ENCODE measurements at places on chromosomes 7 and 10.
A peak's percentile ranks its signal among the peaks of the same experiment; 100 is the strongest.

- no peaks in the 10 kb centered on the region for H3K36me3 ChIP-seq
- DNase-seq, result peak; percentile 95
- peaks cover 6% of the 10 kb centered on the region for H3K4me1 ChIP-seq
- H3K27me3 ChIP-seq, result no peaks in the 10 kb centered on the region
- no peak overlapping the region for H3K27ac ChIP-seq
- peak overlapping the region; percentile 54 for H3K4me3 ChIP-seq
Measured at GRCh38 chr10:114024876-114025610, 18.6 kb upstream of the ADRB1 start.

- H3K27ac ChIP-seq, result no peak overlapping the region
- H3K27me3 ChIP-seq, result no peaks in the 10 kb centered on the region
- no peaks in the 10 kb centered on the region for H3K4me1 ChIP-seq
- H3K4me3 ChIP-seq, result no peak overlapping the region
- DNase-seq, result no peak
- no peaks in the 10 kb centered on the region for H3K36me3 ChIP-seq
Measured at GRCh38 chr7:409339-410281, 110.0 kb downstream of the PDGFA start.

- no peak overlapping the region for H3K27ac ChIP-seq
- no peaks in the 10 kb centered on the region for H3K27me3 ChIP-seq
- H3K4me3 ChIP-seq, result no peak overlapping the region
- no peaks in the 10 kb centered on the region for H3K36me3 ChIP-seq
Measured at GRCh38 chr7:29622335-29623265, 59.0 kb downstream of the PRR15 start.

DNA sequence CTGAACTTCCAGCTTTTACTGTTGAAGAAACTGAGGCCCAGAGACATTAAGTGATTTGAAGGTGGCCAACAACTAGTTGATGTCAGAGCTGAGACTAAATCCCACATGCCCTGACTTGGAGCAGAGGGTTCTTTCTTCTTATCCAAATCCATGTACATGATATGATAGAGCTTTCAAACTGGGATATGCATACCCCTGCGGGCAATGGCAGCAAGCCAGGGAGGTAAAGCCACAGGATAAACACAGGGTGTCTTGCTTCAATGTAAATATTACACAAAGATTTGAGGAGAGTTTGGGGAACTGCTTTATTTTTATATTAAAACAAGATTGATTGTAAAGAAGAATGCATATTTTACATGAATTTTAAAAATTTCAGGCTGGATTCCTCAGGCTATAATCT, 2.3 kb upstream of the LRRC72 start:
- H3K27ac ChIP-seq, result no peak overlapping the region
- no peak for DNase-seq
- no peaks in the 10 kb centered on the region for H3K36me3 ChIP-seq
- no peaks in the 10 kb centered on the region for H3K27me3 ChIP-seq
- no peaks in the 10 kb centered on the region for H3K4me1 ChIP-seq

DNA sequence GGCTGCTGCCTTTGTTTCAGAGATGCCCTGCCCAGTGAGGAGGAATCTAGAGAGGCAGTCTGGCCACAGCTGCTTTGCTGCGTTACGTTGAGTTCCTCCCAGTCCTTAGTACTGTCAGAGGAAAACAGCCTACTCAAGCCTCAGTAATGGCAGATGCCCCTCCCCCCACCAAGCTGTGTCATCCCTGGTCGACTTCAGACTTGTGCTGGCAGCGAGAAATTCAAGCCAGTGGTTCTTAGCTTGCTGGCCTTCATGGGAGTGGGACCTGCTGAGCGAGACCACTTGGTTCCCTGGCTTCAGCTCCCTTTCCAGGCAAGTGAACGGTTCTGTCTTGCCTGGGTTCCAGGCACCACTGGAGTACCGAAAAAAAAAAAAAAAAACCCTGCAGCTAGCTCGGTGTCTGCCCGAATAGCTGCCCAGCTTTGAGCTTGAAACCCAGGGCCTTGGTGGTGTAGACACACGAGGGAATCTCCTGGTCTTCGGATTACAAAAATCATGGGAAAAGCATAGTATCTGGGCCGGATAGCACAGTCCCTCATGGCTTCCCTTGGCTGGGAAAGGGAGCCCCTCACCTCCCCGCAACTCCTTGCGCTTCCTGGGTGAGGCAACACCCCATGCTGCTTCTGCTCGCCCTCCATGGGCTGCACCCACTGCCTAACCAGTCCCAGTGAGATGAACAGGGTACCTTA, 9.1 kb downstream of the SDHAF3 start:
- H3K27ac ChIP-seq, result no peak overlapping the region
- no peaks in the 10 kb centered on the region for H3K36me3 ChIP-seq
- no peak for DNase-seq
- no peaks in the 10 kb centered on the region for H3K27me3 ChIP-seq

- no peaks in the 10 kb centered on the region for H3K36me3 ChIP-seq
- DNase-seq, result no peak
- peaks cover 12% of the 10 kb centered on the region for H3K4me1 ChIP-seq
- no peak overlapping the region for H3K27ac ChIP-seq
Measured at GRCh38 chr7:3091631-3092030, 48.0 kb upstream of the CARD11 start.

- peaks cover 33% of the 10 kb centered on the region for H3K36me3 ChIP-seq
- DNase-seq, result no peak
- H3K27me3 ChIP-seq, result no peaks in the 10 kb centered on the region
- no peaks in the 10 kb centered on the region for H3K4me1 ChIP-seq
Measured at GRCh38 chr10:13629116-13629515, 42.4 kb downstream of the PRPF18 start.

DNA sequence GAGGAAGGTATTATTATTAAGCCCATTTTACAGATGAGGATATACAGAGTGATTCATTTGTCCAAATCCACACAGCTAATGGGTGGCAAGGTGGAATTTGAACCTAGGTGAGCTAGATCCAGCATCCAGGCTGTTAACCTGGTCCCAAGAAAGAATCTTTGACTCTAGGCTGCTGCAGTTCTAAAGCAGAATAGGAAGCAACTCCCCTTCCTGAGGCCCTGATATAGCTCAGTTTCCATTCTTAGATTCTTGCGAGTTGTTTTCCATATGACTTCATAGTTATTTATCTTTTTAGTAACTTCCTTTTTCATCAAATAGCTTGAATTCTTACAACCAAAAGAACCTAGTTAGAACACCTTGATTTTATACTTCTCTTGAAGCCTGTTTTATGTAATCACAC, 24.1 kb upstream of the ZC3HAV1L start:
- H3K36me3 ChIP-seq, result peaks cover 88% of the 10 kb centered on the region
- no peaks in the 10 kb centered on the region for H3K4me1 ChIP-seq
- peak overlapping the region; percentile 53 for H3K27ac ChIP-seq
- H3K27me3 ChIP-seq, result no peaks in the 10 kb centered on the region
- DNase-seq, result no peak

DNA sequence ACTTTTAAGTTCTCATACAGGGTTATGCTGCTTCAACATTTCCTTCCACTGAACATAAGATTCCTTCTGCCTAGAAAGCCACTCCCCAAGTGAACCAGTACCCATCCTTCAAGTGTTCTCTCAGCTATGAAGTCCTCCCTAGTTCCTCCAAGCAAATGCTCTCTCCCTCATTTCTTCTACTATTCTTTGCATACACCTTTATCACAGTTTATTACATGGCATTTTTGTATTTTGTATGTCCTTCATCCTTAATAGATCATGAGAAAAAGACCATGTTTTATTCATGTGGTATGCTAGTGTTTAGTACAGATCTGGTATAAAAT, 1.9 kb downstream of the SYPL1 start:
- H3K4me3 ChIP-seq, result peak overlapping the region; percentile 91
- no peaks in the 10 kb centered on the region for H3K27me3 ChIP-seq
- peaks cover 2% of the 10 kb centered on the region for H3K36me3 ChIP-seq
- H3K27ac ChIP-seq, result peak overlapping the region; percentile 91

GRCh38 chr7:31488562-31489203, 25.2 kb upstream of the ITPRID1 start:
- H3K4me1 ChIP-seq, result no peaks in the 10 kb centered on the region
- no peaks in the 10 kb centered on the region for H3K27me3 ChIP-seq
- DNase-seq, result peak; percentile 47
- H3K27ac ChIP-seq, result no peak overlapping the region

- peaks cover 6% of the 10 kb centered on the region for H3K36me3 ChIP-seq
- no peak overlapping the region for H3K27ac ChIP-seq
- no peak for DNase-seq
- H3K27me3 ChIP-seq, result no peaks in the 10 kb centered on the region
- H3K4me1 ChIP-seq, result no peaks in the 10 kb centered on the region
Measured at GRCh38 chr7:1997537-1998076, 235.1 kb downstream of the MAD1L1 start.

- no peak overlapping the region for H3K4me3 ChIP-seq
- H3K27me3 ChIP-seq, result no peaks in the 10 kb centered on the region
- H3K36me3 ChIP-seq, result no peaks in the 10 kb centered on the region
- no peaks in the 10 kb centered on the region for H3K4me1 ChIP-seq
Measured at GRCh38 chr10:29084681-29085307, 204.1 kb upstream of the LYZL1 start.

- H3K36me3 ChIP-seq, result no peaks in the 10 kb centered on the region
- DNase-seq, result peak; percentile 16
- H3K27ac ChIP-seq, result no peak overlapping the region
- H3K27me3 ChIP-seq, result no peaks in the 10 kb centered on the region
Measured at GRCh38 chr10:31278279-31278941, 40.6 kb upstream of the ZEB1 start.

DNA sequence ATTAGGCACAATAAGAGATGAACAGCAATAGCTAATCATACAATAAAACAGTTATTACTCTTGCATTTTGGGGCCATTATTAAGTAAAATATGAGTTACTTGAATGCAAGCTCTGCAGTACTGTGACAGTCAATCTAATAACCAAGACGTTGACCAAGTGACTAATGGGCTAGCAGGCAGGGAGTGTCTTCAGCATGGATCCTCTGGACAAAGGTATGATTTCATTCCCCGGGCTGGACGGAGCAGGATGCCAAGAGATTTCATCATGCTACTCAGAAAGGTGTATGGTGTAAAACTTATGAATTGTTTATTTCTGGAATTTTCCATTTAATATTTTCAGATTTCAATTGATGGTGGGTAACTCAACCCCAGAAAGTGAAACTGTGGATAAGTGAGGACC, 80.9 kb downstream of the SHH start:
- no peaks in the 10 kb centered on the region for H3K4me1 ChIP-seq
- H3K27me3 ChIP-seq, result no peaks in the 10 kb centered on the region
- H3K36me3 ChIP-seq, result peaks cover 49% of the 10 kb centered on the region
- no peak overlapping the region for H3K4me3 ChIP-seq
- DNase-seq, result no peak

GRCh38 chr7:68295386-68295785, 1298.8 kb downstream of the TYW1 start:
- H3K36me3 ChIP-seq, result no peaks in the 10 kb centered on the region
- H3K4me1 ChIP-seq, result no peaks in the 10 kb centered on the region
- no peak overlapping the region for H3K4me3 ChIP-seq
- DNase-seq, result no peak
- H3K27me3 ChIP-seq, result no peaks in the 10 kb centered on the region

DNA sequence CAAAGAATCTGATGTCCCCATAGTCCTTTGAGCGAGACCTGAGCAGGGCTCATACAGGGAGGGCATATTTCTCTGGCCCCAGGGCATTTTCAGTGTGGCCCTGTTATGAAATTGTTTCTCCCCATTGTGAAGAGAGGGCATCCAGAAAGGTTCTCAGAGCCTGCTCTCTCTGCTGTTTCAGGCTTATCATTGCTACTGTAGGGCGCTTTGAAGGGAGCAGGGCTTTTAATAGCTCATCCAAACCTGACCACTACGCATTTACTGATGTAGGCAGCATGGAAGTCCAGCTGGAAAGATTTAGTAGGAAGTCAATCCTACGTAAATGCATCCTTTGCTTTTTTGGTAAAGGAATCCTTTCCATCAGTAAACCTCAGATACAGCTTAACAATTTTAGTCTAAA, 68.1 kb downstream of the PRPF18 start:
- H3K4me1 ChIP-seq, result no peaks in the 10 kb centered on the region
- no peak overlapping the region for H3K27ac ChIP-seq
- H3K27me3 ChIP-seq, result no peaks in the 10 kb centered on the region
- no peak for DNase-seq
- H3K36me3 ChIP-seq, result no peaks in the 10 kb centered on the region
- no peak overlapping the region for H3K4me3 ChIP-seq

DNA sequence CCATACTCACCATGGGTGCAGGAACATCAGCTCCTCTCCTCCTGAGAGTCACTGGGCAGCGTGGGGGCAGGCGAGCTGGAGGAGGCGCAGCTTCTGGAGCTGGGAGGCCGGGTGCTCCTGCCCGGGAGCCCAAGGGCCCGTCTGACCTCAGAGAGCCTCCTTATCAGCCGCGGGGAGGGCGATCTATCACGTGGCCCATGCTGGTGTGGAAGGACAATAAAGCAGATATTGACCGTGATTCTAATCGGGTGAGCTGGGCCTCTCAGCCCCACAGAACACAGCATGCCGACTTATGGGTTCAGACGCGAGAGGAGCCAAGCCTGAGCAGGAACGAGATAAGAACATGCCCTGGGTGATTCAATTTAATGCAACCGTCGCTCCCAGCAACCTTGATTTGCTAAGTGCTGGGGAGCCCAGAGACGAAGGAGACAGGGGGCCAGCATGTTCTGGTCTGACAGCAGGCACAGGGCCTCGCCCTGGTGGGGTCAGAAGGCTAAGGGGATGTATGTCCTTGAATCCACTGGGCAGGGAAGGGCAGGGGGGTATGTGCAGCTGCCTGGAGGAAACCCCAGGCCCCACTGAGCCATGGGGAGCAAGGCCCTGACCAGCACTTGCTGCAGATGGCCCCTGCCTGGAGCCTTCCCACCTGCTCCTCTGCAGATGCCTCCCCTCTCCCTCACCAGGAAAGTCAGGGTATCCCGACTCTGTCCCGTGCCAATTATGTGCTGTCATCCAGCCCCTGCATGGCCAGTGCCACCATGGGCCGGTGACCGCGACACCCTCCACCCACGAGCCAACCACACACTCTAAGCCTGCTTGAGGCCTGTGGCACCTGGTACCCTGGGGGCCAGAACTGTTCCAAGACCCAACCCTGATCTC, 95.3 kb upstream of the RET start:
- no peaks in the 10 kb centered on the region for H3K27me3 ChIP-seq
- H3K4me1 ChIP-seq, result no peaks in the 10 kb centered on the region
- H3K4me3 ChIP-seq, result no peak overlapping the region
- H3K27ac ChIP-seq, result no peak overlapping the region
- DNase-seq, result no peak

GRCh38 chr10:62529396-62529795, 155.2 kb downstream of the ZNF365 start:
- DNase-seq, result no peak
- H3K36me3 ChIP-seq, result no peaks in the 10 kb centered on the region
- H3K27ac ChIP-seq, result no peak overlapping the region
- H3K4me3 ChIP-seq, result no peak overlapping the region
- H3K27me3 ChIP-seq, result no peaks in the 10 kb centered on the region
